Stimulated activated CD4-positive, alpha-beta T cell treated with anti-CD3 and anti-CD28 coated beads, Interleukin-2, amount 100 ng/mL, for 48 hours (primary cell): ENCODE measurements at places on chromosomes 4 and X.

GRCh38 chrX:154091678-154092077 is 5.8 kb downstream of the MECP2 start:
- no peak for DNase-seq

DNA sequence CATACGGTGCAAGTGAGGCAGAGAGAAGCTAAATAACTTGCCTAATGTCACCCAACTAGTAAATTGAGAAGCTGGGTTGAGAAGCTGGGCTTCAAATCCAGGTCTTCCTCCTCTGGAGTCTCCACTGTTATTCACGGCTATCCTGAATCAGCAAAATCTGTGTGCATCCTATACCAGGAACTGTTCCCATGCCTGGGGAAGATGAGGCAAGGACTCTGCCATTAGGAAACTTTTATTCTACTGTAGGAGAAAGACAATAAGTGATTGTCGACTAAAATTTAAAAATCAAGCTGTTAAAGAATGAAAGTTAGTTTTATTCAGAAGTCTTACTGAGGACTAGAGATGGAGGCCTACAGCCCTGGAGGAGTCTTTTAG is 872 bp upstream of the TEC start:
- DNase-seq, result no peak

DNA sequence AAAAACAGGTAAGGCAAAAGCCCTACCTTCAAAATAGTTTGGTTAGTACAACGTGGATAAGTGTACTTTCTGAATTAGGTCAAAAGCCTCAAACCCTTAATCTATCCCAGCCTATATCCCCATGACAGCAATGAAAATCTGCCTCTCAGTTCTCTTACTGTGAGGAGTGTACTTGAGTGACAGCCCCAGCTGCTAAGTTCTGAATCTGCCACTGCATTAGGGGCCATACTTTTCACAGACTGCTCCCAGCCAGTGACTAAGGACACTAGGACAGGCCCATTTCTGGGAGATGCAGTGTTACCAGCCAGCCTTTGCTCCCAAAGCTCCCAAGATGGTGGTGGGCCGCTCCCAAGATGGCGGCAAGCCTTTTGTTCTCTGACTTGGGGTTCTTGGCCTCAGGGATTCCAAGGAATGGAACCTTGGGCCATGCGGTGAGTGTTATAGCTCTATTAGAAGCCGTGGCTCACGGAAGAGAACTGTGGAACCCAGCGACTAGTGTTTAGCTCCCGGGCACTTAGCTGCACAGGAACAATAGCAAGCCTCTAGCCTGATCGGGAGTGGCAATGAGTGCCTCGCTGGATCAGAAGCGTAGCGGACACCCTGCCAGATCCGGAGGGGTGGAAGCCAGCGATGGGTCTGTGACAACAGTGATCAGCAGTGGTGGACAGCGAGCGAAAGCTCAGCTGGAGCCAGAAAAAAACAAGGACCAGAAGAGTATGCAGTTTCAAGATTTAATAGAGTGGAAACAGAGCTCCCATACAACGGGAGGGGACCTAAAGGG is 175.6 kb upstream of the NRK start:
- DNase-seq, result no peak

DNA sequence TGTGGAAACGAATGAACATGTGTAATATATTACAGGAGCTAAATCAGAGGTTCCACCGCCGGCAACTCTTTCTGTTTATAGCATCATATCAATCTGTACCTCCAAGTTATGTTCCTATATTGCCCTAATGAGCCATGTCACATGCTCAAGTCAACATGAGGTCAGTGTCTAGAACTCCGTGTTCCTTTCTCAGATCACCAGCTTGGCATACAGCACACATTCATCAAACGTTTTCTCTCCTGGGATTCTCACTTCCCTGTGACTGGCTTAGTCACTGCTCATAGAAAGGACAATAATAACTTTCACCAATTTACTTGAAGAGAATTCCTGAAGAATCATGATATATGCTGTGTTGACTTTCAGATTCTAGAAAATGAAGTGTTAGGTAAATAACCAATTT is 532.0 kb upstream of the SPANXN1 start:
- DNase-seq, result no peak

DNA sequence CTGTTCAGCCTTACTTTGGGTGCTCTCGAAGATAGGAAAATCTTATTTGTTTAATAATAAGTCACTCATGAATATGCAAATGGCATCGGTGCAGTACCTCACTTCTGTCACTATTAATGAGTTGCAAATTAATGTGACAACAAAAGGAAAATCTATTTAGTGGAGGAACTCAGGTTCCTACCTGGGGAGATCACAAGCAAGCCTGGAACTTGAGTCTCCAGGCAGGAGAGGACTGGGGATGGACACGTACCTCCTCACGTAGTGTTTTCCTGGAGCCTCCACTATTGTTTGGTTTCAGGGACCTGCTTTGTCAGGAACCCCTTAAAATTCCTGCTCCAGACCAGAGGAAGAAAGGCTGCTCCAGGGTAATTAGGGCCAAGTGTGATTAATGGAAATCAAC is 82.1 kb downstream of the BCOR start:
- no peak for DNase-seq

- DNase-seq, result no peak
Observed at GRCh38 chrX:151711787-151712186, 4.0 kb upstream of the FATE1 start.

DNA sequence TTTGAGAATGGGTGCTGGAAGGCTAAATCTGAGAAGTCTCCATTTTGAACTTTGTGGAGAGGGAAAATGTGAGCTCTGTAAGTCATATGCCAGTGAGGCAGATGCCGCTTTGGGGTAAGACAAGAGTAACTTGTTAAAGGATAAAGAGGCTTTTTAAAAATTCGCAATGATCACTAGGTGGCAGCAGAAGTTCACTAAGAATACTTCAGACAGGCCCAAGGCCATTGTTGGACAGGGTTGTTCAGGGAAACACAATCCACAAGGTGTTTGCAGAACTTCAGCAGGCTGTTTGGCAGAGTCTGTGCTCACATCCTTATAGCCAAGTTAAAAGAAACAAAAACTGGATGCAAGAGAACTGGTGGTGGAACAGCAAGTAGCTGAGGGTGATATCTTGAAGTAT is 13.7 kb upstream of the PIGA start:
- DNase-seq, result no peak
